ENCODE measurements at places on chromosomes 6 and 20.

DNA sequence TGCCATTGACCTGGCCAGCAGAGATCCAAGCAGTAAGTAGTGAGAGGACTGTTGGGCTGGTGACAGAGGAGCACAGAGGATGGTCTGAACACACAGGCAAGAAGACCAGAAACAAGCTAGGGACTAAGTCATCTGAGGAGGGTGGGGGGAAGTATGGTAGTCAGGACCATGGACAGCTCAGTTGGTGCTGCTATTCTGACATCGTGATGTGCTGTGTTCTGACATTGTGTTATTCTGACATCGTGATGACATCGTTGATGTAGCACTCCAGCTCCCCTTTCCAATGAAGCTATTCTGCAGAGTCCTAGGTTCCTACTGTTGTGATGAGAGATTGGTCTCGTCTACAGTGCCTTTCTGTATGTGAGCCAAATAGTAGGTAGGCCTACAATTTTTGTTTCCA is 28.7 kb downstream of the CFAP206 start:
- DNase-seq = peak; percentile 51

GRCh38 chr6:49606721-49607390 is 29.8 kb downstream of the RHAG start:
- peak; percentile 38 for DNase-seq

GRCh38 chr6:7545316-7546019 is 4.0 kb downstream of the DSP start:
- no peak for DNase-seq

DNA sequence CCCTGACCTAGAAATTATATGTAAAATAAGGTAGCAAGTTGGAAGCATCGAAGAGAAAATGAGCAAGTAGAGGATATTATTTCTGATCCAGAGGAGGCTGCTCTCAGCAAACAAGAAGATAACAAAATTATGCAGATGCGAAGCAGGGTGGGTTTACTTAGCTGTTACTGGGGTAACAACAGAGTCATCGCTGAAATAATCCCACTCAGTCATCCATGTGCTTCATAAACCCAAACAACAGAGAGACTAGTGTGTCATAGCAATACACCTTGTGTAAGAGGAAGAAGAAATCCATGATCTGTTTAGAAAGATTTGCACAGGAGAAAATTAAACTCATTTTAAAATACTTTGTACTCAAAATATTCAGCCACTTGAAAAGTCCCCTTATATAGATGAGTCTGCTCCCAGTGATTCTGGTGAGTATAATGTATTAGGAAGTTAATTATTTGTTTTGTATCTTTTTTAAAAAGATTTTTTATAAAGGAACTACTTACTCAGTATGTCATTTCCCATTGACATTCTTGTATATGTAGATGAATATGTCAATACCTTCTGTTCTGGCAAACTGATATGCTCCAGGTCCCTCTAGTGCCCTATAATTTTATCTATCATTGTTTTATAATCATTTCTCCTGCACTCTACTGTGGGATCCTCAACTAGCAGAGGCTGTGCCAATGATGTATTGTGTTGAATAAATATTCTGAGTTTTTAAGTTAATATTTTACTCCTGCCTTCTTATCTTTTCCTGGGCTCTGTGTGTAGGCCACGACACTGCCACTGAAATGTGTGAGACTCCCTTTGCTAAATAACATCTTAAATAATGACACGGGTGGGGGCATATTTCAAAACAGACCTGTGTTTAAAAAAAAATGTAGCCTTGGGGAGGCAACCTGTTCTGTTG is 8.6 kb upstream of the HIVEP2 start:
- no peak for DNase-seq

Data from HL-60 (cell line).